ENCODE measurements at places on chromosomes 7 and 10.

DNA sequence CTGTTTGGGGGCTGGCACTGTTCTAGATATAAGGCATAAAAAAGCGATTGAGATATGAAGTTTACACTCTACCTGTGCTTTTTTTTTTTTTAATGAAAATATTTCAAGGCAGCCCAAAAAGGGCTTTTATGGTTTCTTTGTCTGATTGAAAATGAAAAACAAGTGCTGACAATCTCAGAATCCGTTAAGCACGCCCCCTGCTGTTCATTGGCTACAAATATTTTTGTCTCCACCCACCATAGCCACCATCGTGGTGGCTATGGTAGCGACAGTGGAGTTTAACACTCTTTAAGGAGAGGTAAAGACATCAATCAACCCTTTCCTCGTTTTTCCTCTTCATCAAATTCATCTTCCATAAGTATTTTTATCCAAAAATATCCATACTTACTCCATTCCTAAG lies 94.2 kb downstream of the CD36 start:
- no peak for DNase-seq

GRCh38 chr10:123428391-123428790 lies 237.8 kb upstream of the GPR26 start:
- DNase-seq = no peak

- no peak for DNase-seq
Measured at GRCh38 chr10:70432101-70432500, 9.4 kb downstream of the NODAL start.

DNA sequence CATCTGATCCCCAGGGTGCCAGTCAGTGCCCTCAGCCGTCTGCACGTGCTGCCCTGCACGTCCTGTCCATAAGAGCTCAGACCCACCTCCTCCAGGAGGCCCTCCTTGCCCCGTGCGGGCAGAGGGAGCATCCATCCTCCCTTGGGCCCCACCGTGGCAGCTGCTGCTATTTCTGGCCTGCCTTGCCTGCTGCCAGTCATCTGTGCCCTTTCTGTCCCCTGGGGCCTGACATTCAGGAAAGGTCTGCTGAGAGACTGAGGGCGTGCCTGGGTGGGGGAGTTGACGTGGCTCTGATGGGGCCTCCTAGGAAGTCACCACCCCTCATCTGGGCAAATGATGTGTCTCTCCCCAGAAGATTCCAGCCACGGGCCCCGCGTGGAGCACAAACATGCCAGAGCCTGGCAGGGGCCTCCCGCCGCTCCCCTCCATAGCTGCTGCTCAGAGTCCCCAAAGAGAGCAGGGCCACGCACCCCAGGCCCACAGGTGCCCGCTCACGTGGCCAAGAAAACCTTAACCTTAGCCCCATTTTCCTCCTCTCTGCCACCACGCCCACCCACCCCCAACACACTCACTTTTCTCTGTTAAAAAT lies 21.8 kb downstream of the DPYSL4 start:
- no peak for DNase-seq

DNA sequence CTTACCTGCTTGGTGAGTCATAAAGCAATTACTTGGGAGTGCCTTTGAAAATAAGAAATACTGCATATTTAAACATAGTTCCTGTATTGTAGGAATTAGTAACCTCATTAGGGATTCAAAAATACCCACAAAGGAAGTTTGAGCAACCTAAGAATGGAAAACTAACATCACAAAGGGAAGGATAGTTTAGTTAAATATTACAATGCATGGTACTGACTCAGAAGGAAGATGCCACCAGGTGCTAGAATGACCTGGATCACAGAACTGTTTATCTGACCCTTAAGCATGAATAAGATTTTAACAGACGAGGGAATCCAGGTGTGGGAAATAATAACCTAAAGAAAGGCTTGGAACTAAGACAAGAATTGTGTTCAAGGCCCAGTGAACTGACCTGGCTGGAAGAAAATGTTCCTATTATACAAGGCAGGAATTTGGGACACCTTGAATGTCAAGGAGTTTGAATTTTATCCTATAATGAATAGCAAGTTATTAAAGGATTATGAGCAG lies 106.4 kb downstream of the GSAP start:
- no peak for DNase-seq

DNA sequence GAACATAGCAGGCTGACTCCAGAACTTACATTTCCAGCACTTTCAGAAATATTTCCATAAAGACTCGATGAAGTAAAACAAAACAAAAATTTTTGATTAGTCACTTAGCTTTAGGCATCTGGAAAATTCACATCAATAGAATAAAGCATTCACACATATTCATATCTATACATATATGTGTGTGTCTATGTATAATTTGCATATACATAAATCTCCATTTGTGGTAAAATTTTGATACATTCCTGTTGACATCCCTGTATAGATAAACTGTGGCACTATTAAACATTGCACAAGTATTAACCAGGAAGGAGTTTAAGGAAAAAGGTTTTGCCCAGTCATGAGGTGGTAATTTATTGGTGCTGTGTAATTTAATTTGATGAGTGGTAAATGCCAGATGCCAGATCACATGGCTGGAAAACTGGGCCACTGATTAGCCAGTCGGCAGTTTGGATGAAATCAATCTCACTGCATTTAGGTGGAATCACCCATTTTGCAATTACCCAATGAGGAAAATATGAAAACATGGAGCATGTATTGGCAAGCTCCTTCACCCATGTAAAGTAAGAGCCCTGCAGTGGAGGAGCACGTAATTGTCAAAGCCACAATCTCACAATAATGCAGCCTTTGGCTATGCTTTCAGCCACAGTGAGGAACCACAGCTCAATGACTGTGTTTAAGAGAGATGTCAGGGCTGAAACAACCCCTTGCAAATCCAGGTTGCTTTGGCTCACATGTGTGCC lies 294.6 kb downstream of the RNLS start:
- DNase-seq = no peak

DNA sequence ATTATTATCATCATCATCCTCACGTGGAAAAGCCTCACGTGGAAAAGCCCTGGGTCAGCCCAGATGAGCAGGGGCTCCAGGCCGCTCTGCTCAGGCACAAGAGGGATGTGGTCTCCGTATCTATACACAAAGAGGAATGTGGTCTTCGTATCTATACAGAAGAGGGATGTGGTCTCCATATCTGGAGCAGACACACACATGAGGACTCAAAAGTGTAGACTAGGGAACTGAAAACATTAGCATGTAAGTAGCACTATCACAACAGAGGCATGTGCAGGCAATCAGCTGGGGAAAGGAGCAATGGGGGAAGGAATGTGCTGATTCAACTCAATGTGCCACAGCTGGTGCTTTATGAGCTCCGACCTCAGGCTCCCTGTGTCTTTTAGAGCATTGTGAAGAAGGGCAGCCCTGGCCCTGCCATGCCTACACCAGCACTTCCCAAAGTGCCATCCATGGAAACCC lies 86.5 kb downstream of the PLXNA4 start:
- no peak for DNase-seq

GRCh38 chr10:78292250-78292981 lies 258.8 kb downstream of the RPS24 start:
- no peak for DNase-seq

GRCh38 chr7:50960621-50961310 lies 178.1 kb upstream of the GRB10 start:
- DNase-seq = no peak

- DNase-seq = no peak
Measured at GRCh38 chr10:133420579-133420978, 3.8 kb downstream of the SPRN start.

DNA sequence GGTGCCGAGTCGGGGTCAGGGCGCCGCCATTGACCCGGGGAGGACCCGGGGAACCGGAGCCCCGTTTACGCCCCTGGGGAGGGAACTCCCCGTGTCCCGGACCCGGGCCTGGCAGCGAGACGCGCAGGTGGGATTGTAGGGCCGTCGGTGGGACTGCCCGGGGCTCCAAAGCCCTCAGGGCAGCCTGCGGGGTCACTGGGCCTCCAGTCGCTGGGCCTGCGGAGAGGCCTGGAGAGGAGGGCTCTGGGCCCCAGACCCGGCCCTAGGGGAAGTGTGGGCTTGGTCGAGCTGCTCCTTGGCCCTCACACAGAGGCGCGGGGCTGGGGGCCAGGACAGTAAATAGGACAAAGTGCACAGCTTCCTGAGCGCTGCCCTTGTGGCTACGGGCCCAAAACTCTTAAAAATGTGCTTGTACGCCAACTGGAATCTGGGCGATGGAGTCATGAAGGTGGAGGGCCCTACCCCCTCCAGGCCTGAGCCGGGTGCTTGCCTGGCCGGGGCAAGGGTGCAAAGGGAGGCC lies 657 bp downstream of the ECHDC3 start:
- DNase-seq = no peak

GRCh38 chr7:11436316-11436715 lies 395.7 kb downstream of the THSD7A start:
- DNase-seq = no peak

DNA sequence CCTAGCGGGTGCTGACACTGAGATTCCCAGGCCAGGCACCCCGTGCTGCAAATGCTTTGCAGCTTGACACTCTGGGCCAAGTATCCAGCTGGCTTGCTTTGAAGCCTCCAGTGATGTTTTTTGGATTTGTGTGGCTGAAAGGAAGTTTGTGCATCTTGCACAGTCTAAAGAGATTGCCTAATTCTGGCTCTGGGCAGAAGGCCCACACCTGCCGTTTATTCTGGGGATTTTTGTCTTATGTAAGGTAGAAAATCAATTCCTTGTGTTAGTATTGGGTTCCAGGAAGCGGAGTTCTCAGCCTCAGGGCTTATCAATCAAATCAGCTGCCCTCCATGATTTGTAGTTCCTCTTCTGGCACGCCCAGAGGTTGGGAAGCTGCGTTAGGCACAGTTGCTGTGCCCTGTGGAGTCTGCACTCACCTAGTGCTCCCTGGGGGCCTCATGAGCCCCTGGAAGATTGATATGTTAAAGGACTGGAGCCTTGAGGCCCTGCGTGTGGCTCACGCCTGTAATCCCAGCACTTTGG lies 8.4 kb upstream of the PURB start:
- DNase-seq = no peak

- DNase-seq = no peak
Measured at GRCh38 chr10:71530781-71531180, 134.1 kb downstream of the CDH23 start.
